Esophagus muscularis mucosa (tissue), 4 donors: ENCODE measurements at places on chromosomes 6 and 20. TPM values are rescaled to one million over a fixed set of nuclear protein-coding genes. Genes with fewer than 3 reads are reported as not detected.

GRCh38 chr6:166645896-166646295, 18.8 kb upstream of the RPS6KA2 start:
- no peak for DNase-seq

Gene MBOAT1
- total RNA-seq: 5.6 TPM

- no peak for DNase-seq
Observed at GRCh38 chr6:63923139-63923739, 287.6 kb downstream of the PHF3 start.

Gene NQO2
- 24.6 TPM for total RNA-seq

- DNase-seq: peak; percentile 29
Observed at GRCh38 chr6:136975089-136975715, 53.1 kb downstream of the SLC35D3 start.

- DNase-seq: no peak
Observed at GRCh38 chr6:144153971-144154370, 3.7 kb downstream of the STX11 start.
